ENCODE measurements at places on chromosomes 5 and 9.
A peak's percentile ranks its signal among the peaks of the same experiment; 100 is the strongest.

GRCh38 chr9:69584759-69585158 lies 87.4 kb downstream of the APBA1 start:
- no peak for DNase-seq

DNA sequence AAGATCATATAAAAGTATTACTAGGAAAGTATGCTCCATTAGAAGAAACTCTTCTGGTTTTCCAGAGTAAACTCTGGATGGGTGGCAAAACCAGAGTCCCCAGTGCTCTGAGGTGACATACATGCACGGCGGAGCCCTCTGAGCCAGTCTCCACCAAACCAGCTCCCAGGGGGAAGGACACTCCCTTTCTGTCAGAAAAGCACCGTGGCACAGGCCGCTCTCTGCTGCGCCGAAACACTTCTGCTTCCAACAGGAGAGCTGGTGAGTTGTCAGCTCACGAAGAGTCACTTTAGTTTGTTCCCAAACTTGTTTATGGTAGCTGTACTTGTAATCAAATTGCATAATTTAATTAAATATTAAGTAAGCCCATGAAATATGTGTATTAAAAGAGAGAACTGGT lies 184.6 kb downstream of the CDK5RAP2 start:
- no peak for DNase-seq

- no peak for DNase-seq
These were observed 1.1 kb downstream of the FAT2 start for GRCh38 chr5:151589878-151590570.

DNA sequence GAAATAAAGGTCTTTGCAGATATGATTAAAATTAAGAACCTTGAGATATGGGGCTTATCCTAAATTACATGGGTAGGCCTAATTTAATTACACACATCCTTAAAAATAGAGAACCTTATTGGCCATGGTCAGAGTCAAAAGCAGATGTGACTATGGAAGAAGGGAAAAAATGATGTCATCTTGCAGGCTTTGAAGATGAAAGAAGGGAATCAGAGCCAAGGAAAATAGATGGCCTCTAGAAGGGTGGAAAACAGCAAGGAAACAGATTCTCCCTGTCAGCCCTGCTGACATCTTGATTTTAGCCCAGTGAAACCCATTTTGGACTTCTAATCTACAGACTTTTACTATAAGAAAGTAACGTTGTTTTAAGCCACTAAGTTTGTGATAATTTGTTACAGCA lies 37.6 kb upstream of the KCNN2 start:
- no peak for DNase-seq

DNA sequence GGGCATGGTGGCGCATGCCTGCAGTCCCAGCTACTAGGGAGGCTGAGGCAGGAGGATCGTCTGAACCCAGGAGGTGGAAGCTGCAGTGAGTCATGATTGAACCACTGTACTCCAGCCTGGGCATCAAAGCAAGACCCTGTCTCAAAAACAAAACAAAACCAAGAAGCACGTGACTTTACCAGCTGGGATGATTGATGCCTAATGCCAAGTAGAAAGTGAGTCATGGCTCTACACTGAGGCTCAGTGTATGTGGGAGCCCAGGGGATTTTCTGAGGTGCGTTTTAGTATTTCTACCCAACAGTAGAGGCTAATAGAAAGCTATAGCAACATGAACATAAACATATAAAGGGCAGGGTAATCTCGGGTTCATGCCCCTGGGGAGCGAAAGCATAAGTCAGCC lies 13.9 kb upstream of the BRD3OS start:
- DNase-seq = no peak

DNA sequence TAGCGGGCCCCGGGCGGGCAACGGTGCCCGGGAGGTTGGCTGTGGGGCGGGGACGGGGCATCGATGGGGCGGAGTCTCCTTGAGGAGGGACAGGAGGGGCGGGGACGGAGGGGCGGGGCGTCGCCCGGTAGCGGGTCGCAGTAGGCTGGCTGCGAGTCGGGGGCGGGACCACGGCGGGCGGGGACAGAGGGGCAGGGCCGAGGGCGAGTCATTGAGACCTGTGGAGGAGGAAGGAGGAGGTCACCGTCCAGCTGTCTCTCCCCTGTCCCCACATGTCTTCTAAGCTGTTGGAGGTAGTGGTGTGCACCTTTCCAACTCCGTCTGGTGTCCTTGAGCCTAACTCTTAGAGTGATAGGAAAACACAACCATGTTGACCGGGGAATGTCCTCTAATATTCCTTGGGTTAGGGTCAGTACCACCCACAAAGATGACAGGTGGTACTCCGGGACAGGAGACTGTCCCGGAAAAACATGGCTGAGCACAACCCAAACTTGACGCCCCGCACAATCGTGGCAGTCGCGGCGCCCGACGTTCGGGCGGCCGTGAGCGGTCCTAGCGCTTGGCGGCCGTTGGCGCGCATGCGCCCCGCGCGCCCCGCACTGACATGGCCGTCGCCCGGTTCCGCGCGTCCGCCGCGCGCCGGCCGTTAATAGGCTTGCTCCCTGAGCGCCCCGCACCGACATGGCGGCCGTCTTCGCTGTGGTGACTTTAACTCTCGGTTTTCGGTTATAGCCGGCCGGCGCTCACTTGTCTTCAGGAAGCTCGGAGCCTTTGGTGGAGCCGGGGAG lies at the start of the genes CRAT and PTPA:
Gene CRAT, minus strand, starts transcription at position 54 of the 788 bp plus-strand sequence. CDS start 284 bp downstream, outside the sequence.
Gene PTPA, plus strand, starts transcription at position 676 of the 788 bp plus-strand sequence. CDS start 186 bp downstream, outside the sequence.
- peak; percentile 91 for DNase-seq

- no peak for DNase-seq
These were observed 161.3 kb upstream of the IRX2 start for GRCh38 chr5:2912741-2913140.

- DNase-seq = peak; percentile 48
These were observed 9.3 kb upstream of the TEX48 start for GRCh38 chr9:114691046-114691955.

DNA sequence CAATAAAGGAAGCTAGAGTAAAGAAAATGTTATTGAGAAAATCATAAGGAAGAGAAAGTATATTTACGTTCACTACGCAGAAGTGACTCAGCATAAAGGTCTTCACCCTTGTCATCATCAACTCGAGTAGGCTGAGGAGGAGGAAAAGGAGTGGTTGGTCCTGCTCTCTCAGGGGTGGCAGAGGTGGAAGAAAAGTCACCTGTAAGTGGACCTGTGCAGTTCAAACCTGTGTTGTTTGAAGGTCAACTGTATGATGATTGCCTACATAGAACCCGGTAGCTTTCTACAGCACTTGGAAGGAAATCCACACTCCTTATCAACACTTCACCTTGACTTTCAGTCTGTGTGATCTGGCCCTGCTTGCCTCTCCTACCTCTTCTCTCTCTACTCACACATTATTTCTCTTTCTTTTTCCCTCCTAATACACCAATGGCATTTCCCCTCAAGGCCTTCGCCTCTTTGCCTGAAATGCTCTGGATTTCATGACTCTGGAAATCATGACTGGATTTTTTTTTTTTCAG lies 109.3 kb upstream of the CPEB4 start:
- no peak for DNase-seq

DNA sequence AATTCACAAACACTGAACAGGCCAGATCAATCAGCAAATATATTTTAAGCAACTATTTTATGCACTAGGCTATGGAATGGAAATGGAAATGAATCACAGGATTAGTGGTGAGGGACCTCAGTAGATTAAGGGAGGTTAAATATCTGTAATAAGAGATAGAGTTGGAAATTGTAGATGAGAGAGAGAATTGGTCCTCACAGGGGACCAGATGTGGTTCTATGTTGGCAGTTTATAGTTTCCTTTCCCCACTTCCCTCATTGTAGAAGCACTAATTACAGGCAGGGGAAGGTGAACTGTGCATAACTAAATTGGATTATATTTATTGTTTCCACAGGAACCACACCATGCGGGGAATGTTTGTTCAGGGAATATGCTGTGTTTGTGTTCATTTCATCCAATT lies 496.2 kb downstream of the ARHGEF28 start:
- DNase-seq = no peak

GRCh38 chr5:96157841-96158291 lies 196.2 kb upstream of the ELL2 start:
- DNase-seq = no peak

- DNase-seq = no peak
These were observed 118.2 kb downstream of the KLHL3 start for GRCh38 chr5:137617528-137618205.

DNA sequence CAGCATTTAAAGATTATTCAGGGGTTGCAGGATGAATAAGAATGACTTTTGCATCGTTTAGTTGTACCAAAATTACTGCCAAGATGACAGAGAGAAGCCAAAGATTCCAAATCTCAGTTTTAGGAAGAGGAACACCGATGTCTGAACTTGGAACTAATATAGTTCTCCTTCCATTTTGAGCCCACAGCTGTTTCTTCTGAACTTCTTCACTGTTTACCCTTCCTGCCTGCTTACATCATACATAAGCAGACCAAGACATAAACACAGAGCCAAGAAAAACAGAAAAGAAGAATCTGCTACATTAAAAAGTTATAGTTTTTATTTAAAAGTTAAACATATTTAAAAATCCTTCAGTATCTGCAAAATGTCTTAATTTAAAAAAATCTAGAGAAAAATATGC lies 146.9 kb upstream of the RAPGEF1 start:
- DNase-seq = no peak

DNA sequence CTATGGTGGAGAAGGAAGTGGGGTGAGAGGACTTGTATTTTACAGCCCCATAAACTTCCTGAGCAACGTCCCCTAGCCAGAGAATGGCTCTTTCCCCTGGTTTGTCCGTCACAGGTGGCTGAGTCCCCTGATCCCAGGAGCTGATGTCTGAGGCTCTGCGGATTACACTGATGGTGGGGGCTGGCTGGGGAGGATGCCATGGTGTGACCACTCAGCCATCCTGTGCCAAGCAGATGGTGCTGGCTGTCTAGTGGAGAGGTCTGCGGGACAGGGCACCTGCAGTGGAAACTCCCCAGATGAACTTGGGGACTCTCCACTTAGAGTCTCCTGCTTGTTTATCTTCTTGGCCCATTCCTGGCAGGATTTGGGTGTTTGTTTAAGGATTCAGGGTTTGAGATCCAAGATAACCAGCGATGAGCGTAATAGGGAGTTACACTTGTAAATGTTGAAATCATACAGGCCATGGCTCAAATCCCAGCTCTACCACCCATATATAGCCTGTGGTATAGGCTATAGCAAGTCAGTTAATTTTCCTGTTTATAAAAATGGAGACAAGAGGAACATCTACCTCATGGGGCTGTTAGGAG lies 4.7 kb upstream of the PTGS1 start:
- DNase-seq = no peak

DNA sequence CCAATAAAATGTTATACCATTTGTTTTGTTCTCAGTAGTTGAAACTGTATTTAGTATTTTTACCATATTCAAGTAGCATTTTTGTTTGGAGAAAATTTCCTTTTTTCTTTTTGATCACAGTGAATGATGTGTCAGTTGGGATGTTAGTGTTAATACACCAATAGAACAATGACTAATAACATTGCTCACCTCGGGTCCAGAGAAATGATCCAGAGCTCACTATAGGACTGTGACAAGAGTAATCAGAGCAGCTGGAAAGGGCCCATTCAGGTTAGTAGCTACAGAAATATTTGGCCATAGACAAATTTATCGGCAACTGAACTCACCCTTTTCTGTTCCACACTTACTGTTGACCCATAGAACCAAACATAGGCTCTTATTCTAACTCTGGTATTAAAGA lies 989.2 kb downstream of the TLE4 start:
- no peak for DNase-seq

DNA sequence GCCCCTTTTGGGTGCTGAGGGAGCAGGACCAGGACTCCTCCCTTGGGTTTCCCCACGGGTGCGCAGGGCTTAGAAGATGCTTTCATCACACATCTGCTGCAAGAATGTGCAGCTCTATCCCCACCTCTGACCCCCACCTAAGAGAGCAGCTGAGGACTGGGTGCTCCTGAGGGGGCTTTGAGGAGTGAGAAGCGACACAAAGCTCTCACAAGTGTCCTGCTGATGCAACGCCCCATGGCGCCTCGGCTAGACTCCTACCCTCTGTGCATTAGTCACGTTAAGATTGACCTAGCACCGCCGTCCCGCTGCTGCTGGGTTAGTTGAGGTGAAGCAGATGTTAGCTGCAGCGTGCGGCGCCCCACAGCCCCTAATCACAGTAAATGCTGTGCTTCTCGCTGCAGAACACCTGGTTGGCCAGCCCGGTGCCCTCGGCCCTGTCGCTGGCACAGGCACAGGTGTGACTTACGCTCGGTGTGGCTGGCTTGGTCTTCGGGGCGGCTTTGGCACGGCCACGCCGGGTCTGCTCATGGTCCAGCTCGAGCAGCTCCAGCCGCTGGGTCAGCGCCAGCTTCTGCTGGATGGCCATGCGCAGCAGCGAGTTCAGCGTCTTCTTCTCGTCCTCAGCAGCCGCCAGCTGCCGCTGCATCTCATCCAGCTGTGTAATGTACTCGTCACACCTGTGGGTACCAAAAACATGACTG lies 45.0 kb upstream of the IPPK start:
- no peak for DNase-seq

- no peak for DNase-seq
These were observed 12.2 kb downstream of the ACTL7A start for GRCh38 chr9:108874058-108874788.

GRCh38 chr9:119998614-119999013 lies 581.4 kb downstream of the CDK5RAP2 start:
- DNase-seq = no peak

- no peak for DNase-seq
These were observed 42.5 kb downstream of the ERGIC1 start for GRCh38 chr5:172876578-172876977.

DNA sequence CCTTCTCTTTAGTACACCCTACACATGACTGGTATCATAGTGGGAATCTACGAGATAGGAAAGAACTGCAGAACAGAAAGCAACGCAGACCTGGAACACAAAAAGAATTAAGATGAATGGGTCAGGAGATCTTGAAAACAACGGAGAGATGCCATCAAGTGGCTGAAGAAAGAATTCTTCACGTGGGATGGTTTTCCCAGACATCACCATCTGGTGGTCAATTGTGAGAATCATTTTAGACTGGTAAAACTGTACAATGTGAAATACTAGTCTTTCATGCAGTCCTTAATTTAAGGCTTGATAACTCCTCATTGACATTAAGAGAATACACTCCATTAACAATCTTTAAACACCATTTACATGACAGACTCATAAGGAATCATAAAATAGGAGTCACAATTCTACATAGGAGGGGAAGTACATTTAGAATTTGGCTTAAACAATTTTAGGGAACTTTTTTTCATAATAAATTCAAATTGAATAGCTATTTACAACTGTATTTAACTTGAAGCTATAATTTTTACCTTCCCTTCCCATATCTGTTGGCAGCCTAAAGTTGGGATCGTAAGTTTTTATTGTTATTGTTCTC lies 128.4 kb upstream of the TRPM3 start:
- no peak for DNase-seq

All from stimulated activated CD4-positive, alpha-beta T cell treated with anti-CD3 and anti-CD28 coated beads, TNF-alpha, amount 100 ng/mL, for 1 hour (primary cell).